ENCODE measurements at places on chromosomes 12 and 14.

GRCh38 chr12:44155358-44155757 lies 319.5 kb downstream of the TMEM117 start:
- DNase-seq: no peak

- no peak for DNase-seq
These were observed 173.6 kb downstream of the PDZRN4 start for GRCh38 chr12:41361738-41362137.

DNA sequence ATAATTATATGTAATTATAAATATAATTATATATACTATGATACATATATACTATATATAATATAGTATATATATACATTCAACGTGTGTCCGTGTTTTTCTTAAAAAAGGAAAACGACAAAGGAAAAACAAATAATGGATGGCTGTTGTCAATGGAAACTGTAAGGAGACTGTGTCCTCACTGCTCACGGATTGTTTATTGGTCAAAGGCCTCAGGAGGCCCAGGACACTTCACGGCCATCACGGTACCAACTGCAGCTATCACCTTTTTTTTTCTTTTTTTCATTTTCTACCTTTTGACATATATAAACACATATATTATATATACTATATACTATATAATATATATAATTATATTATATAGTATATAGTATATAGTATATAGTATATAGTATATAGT lies 113.4 kb downstream of the SPTSSA start:
- DNase-seq: no peak

DNA sequence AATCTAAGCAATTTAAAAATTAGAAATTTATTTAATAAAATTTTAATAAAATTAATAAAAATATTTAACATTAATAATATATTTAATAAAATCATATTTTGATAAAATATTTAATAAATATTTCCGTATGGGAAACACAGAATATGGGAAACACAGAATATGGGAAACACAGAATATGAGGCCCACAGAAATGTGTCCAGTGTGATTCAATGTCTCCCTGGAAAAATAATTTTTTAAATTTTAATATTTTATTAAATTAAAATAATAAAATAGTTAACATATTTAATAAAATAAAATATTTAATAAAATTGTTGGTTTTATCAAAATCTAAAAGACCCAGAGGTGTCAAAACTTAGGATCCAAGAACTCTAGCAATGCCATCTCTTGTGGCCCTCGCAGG lies 186.4 kb downstream of the TMEM132D start:
- no peak for DNase-seq

DNA sequence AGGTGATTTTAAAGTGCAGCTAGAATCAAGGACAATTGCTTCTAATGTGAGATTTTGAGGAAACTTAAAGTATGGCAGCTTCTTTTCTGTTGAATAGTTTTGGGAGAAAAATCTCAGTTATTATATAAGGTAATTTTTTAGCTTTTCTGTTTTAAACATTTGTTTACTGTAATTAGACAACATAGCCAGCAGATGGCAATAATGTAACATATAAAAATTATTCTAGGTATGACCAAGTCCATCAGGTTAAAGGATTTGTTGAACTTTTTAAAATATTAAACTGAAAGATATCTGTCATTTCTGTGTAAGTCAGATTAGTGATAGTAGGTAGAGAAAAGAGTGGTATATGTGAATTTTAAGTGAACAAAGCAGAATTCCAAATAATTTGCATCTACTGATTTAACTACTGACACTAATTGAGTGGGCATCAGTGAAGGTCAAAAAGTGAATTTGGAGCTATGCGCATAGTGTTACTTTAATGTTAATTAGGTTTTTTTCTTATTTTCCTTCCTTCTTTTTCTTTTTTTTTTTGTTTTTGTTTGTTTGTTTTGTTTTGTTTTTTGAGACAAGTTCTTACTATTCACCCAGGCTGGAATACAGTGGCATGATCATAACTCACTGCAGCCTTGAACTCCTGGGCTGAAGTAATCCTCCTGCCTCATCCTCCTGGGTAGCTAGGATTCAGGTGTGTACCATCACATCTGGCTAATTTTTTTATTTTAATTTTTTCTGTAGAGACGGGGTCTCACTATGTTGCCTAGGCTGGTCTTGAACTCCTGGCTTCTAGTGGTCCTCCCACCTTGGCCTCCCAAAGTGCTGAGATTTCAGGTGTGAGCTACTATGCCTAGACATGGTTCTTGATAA lies 18.6 kb downstream of the PRORP start:
- no peak for DNase-seq

- DNase-seq: no peak
These were observed 115.7 kb downstream of the PLXNC1 start for GRCh38 chr12:94263905-94264561.

DNA sequence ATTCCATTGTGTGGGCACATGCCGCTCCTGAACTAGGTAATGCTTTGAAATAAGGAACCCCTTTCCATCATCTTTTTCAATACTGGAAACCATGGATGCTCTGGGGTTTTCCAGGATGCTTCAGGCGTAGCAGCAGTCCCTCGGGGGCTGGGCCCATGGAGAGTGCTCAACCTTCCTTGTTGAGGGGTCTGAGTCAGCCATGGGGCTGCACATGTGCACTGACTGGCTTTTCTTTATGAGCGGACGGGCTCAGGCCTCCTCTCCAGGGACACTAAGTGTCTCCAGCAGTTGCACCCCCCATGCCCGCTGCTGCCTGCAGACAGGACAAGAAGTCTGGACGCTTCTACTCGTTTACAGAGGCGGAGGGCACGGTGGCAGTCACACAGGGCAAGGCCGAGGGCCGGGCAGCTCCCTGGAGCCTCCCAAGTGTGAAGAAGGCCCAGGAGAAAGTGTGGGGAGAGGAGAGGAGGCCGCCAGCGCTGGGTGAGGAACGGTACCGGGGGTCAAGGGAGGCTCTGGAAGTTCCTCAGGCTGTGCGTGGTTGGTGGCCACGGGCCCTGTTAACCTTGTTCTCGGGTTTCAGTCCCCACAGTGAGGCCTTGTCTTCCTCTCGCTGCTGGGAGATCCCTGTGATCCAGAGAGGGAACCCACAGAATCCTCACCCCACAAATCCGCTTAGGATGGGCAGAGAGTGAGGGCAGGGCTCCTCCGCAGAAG lies 51.2 kb downstream of the TEAD4 start:
- DNase-seq: no peak
